Activated CD4-positive, alpha-beta T cell treated with anti-CD3 and anti-CD28 coated beads for 4 hours (primary cell): ENCODE measurements at places on chromosomes 16 and 17.
A peak's percentile ranks its signal among the peaks of the same experiment; 100 is the strongest.

GRCh38 chr17:47277921-47278320 lies 24.3 kb downstream of the ITGB3 start:
- no peak for DNase-seq

- no peak for DNase-seq
These were observed 19.7 kb downstream of the MAP2K6 start for GRCh38 chr17:69434164-69434579.

DNA sequence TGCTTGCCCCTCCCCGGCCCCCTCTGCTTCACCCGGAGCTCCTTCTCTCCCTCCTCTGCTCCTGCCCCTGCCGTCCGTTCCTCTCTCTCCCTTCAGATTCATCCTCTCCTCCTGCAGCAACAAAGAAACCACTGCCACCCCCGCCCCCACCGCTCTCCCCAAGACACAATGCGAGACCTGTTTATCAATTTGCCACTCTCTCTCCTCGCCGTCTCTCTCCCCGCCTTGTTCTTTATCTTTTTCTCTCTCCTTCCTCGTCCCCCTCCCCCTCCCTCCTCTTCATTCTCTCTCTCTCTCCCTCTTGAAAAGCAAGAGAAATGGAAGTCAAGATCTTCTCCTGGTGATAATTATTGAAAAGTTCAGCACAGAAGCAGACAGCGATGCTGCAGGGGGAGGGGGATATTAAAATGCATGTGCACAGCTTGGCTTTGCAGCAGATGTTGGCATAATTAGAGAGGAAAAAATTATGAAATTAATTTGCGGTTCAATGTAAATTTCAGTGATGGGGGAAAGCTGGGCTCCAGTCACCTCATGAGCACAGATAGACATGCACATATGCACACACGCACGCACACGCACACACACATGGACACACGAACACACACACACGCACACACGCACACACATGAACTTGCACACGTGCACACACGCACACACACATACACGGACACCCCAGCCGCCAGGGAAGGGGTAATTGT lies 58.1 kb upstream of the CBFA2T3 start:
- DNase-seq: no peak

GRCh38 chr17:15654886-15655561 lies 29.1 kb downstream of the TRIM16 start:
- DNase-seq: no peak

GRCh38 chr17:37220607-37220953 lies 155.2 kb upstream of the C17orf78 start:
- peak; percentile 11 for DNase-seq

GRCh38 chr16:19555938-19556771 lies 652 bp downstream of the VPS35L start:
- peak; percentile 10 for DNase-seq

DNA sequence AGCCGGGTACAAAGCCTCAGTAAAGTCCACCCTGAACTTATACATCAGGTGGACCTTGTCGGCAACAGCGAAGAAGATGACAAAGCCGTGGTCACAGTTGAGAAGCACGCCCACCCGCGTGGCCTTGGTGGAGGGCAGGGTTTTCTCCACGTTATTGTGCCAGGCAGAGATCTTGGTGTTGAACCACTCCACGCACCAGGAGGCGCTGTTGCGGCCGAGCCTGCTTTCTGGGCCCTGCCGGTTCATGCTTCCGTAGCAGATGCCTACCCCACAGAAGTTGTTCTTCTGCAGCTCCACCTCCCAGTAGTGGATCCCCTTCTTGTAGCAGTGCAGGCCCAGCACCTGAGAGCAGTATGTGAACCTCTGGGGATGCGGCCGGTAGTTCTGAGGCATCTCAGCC lies 22.1 kb downstream of the TRIM25 start:
- DNase-seq: peak; percentile 40

DNA sequence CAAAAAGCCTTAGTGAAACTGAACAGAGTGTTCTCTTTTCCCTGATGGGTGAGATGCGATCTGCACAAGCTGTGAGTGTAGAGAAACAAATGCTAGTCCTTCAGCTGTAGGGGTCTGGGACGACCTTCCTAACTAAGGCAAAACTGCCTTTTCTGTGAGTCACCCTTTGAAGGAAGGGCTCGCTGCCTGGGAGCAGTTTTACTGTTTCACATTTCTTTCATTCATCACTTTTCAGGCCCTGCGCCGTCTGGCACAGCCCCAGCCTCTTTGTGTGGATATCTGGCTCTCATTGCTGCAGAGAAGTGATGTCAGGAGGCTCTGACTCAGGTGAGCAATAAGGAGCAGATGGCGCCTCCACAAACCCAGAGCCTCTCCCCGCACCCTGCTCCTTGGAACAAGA lies 57.4 kb downstream of the HS3ST3A1 start:
- DNase-seq: no peak

DNA sequence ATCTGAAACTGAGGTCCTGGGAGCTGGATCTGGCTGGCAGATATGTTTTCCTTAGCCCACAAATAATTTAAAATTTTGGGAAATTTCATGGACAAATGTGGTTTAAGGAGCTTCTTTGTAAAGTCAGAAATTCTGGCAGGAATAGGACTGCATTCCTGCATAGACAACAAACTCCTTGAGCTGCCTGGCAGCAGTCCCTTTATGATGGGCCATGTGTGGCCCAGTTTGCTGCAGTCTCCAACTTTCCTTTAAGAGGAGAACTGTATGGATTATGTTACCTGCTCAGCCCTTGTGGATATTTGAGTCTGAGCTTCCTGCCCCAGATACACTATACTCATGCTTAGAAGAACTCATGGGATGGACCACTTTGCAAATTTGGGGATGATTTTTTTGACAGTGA lies 48.5 kb upstream of the HS3ST2 start:
- DNase-seq: no peak

- no peak for DNase-seq
These were observed 13.9 kb downstream of the KIAA0753 start for GRCh38 chr17:6626616-6627015.

DNA sequence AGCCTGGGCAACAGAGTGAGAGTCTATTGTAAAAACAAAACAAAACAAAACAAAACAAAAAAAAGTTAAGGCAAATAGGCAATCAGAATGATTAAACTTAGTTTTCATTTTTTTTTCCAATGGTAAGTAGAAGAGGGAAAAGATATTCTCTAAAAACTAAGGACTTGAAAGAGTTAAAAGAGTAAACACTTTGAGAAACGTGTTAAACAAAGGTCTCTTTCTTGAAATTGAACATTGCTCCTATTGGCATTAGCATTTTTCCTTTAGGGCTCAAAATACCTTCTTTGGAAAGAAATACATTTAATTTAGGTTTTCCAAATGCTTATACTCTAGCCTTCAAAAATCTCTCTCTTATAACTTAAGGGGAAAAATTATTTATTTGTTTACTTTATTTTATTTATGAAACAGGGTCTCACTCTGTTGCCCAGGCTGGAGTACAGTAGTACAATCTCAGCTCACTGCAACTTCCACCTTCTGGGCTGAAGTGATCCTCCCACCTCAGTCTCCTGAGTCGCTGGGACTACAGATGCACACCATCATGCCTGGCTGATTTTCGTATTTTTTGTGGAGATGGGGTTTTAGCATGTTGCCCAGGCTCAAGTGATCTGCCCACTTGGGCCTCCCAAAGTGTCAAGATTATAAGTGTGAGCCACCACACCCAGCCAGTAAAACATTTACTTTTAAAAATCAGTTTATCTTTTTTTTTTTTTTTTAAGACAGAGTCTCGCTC lies 44.7 kb upstream of the VPS4A start:
- no peak for DNase-seq

GRCh38 chr16:87274794-87275193 lies 42.4 kb downstream of the C16orf95 start:
- DNase-seq: no peak

GRCh38 chr16:2977440-2977839 lies 2.8 kb downstream of the PKMYT1 start:
- DNase-seq: no peak

- peak; percentile 64 for DNase-seq
These were observed 19.6 kb upstream of the KANSL1 start for GRCh38 chr17:46212634-46213435.

- no peak for DNase-seq
These were observed 333.1 kb upstream of the MAF start for GRCh38 chr16:79933603-79934002.

DNA sequence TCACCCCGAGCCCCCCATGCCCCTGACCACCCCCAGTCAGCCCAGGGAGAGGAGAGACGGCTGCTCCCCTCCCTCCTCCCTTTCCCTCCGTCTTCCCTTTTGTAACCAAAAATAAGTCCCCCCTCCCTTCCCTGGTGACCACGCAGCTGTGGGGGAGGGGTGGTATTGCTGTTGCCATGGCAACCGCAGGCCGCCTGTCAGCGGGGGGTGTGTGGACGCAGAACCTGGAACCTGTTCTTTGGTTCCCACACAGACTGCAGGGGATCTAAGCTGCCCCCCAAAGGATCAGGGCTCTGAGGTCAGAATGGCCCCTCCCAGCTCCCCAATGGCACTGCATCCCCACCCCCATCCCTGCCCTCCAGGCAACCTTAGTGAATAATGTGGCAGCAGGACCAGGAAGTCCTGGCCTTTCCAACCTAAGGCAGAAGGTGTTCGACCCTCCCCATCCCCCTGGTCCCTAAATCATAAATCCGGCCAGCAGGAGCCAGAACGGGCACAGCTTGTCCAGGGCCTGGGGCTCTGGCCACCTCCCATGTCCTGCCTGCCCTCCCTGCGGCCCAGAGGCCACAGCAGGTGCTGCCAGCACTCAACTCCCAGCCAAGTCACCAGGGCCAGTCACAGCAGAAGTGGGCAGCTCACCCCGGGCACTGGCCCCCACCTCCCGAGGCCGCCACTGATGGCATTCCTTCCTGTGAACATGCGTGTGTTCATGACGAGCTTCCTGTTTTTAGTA lies 12.0 kb downstream of the CA4 start:
- no peak for DNase-seq

- DNase-seq: no peak
These were observed 46.1 kb downstream of the RAB11FIP3 start for GRCh38 chr16:471353-472198.

GRCh38 chr16:142405-142967 lies 4.0 kb upstream of the NPRL3 start:
- no peak for DNase-seq

DNA sequence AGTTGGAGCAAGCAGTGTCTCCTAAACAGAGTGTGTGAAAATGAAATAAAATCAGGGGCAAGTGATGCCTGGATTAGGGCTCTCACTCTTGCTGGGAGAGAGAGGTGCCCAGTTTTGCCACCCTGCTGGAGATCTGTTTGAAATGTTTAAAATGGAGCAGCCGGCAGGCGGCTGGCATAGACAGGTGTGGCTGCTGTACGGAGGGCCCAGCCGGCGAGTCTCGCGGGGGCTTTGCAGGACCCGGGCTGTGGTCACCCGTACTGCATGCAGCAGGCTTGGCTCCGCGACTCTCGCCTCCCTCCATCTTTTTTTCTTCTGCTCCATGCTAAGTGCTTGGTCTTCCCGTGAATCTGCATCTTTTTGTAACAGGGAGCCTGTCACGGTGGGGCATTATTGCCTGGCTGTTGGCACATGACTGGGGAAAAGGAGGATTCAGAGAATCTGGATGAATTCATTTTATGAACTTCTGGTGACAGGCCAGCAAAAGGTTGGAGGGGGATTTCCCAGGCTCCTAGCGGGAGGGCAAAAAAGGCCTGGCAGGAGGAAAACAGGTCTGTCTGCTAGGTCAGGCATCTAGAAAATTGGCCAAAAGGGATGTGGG lies 1.8 kb downstream of the ZNRF1 start:
- DNase-seq: no peak

- no peak for DNase-seq
These were observed 2.7 kb upstream of the TANC2 start for GRCh38 chr17:62963296-62963695.

GRCh38 chr17:49132699-49133364 lies at the start of gene B4GALNT2:
Gene B4GALNT2, plus strand, starts transcription at chr17:49132769. Its CDS starts 24 bp downstream, at chr17:49132793.
- DNase-seq: peak; percentile 3

GRCh38 chr17:66276328-66276937 lies 26.0 kb upstream of the PRKCA start:
- DNase-seq: no peak

DNA sequence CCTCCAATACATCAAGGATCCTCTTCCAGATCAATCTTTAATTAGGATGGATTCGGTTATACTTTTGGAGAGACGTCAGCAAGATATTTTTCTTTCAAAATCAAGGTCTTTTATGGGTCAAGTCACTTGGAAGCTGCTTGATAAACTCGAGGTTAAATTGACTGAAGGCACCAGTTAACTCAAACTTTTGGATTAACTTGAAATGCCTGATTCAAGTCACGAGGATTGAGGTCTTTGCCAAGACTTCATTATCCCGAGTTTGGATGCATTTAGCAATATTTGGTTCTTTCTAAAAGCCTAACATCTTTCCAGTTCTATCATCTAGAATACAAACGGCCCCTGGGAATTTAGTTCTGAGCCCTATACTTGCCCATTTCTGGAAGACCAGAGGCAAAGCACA lies 82.9 kb downstream of the MYH11 start:
- no peak for DNase-seq

- DNase-seq: no peak
These were observed 401 bp downstream of the NXN start for GRCh38 chr17:979212-979538.

- DNase-seq: no peak
These were observed 105.7 kb downstream of the IRX5 start for GRCh38 chr16:55036371-55036821.

GRCh38 chr17:27811961-27812360 lies 11.6 kb upstream of the NOS2 start:
- DNase-seq: no peak

- DNase-seq: no peak
These were observed 167.9 kb upstream of the ZFHX3 start for GRCh38 chr16:73215678-73216377.

GRCh38 chr16:67026570-67026969 lies 2.4 kb upstream of the CBFB start:
- no peak for DNase-seq

DNA sequence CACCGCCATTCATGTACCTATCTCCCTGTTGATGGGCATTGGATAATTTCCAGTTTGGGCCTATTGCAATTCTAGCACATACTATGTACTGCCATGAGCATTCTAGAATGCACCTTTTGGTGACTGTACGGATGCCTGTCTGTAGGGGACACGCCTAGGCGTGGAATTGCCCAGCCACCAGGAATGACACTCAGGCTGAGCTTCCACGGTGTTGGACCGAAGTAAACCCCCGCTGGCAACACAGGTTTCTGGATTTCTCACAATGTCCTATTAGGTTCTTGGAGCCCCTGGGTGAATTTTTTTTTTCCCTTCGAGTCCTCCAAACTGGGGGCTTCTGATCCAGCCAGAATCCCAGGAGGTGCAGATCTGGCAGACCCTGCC lies 146.6 kb downstream of the IRF8 start:
- no peak for DNase-seq

DNA sequence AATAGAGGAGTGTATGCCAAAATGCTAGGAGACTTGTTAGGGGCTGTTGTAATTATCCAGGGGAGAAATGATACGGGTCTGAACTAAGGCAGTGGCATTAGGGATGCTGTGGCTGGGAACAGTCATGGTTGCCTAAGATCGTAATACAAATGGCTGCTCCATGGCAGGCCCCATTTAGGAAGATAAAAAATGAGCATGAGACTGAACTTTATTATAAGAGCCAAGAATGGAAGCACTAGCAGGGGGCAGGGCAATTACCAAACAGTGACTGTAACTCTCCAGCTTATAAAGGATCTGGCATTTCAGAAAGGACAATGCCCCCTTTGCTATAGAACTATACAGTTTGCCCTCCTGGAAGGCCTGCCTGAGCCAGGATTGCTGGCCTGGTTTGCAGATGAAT lies 503.3 kb upstream of the CDH5 start:
- DNase-seq: no peak
